Colonic mucosa (tissue), 4 donors: ENCODE measurements at places on chromosomes 13 and 19.

- H3K36me3 ChIP-seq: no peaks in the 10 kb centered on the region
- peak overlapping the region; percentile 97 for H3K27ac ChIP-seq
- H3K27me3 ChIP-seq: no peaks in the 10 kb centered on the region
- peak overlapping the region; percentile 34 for H3K4me3 ChIP-seq
- DNase-seq: peak; percentile 95
These were observed 4.3 kb downstream of the BBC3 start for GRCh38 chr19:47226426-47227351.

GRCh38 chr19:45650722-45651121 lies 11.5 kb upstream of the EML2 start:
- H3K4me3 ChIP-seq: no peak overlapping the region
- no peaks in the 10 kb centered on the region for H3K27me3 ChIP-seq
- H3K27ac ChIP-seq: no peak overlapping the region
- DNase-seq: no peak
- no peaks in the 10 kb centered on the region for H3K36me3 ChIP-seq

- no peaks in the 10 kb centered on the region for H3K36me3 ChIP-seq
- no peaks in the 10 kb centered on the region for H3K27me3 ChIP-seq
- peak; percentile 62 for DNase-seq
- no peak overlapping the region for H3K27ac ChIP-seq
- no peaks in the 10 kb centered on the region for H3K4me1 ChIP-seq
These were observed 9.0 kb downstream of the ABHD8 start for GRCh38 chr19:17294051-17294891.

- no peak overlapping the region for H3K4me3 ChIP-seq
- no peaks in the 10 kb centered on the region for H3K4me1 ChIP-seq
- peaks cover 36% of the 10 kb centered on the region for H3K36me3 ChIP-seq
- H3K27me3 ChIP-seq: no peaks in the 10 kb centered on the region
- peak overlapping the region; percentile 43 for H3K27ac ChIP-seq
These were observed 15.1 kb downstream of the PRAM1 start for GRCh38 chr19:8487137-8487851.

DNA sequence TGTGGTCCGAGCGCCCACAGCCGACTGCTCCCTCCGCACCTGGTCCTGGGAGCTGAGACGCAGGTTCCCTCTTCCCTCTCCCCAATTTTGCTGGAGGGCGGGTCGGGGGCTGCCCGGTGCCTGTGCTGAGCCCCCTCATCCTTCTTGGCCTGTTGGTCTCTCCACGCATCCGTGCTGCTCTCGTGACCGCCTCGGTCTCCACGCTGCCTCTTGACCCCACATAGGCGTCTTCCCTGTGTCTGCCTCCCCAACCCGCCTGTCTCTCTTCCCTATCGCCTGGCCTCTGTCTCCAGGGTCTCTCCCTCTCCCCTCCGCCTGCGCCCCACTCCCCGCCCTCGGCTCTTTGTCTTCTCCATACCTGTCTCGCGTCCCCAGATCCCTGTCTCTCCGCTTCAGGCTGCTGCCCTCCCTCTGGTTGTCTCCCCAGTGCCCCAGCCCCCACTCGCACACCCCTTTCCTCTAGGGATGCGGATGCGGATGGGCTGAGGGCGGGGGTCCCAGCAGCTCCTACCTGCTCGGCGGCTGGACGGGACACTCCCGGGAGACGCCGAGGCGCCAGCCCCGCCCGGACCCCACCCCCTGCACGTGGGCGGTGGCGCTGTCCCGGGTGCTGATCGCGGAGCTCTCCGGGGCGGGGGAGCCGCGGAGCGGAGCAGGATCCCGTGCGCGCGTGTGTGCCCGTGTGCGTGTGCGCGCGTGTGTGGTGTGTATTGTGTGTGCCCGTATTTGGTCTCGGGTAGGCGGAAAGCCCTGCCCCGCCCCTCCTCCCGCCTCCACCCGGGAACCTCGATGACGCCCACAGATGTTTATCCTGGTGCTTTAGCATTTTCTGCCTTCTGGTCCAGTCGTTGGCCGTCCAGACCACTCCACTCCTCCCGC lies at the start of gene SYT5:
Gene SYT5 (minus strand): TSS at position 684 of the 879 bp plus-strand sequence. CDS start 1,248 bp downstream, outside the sequence.
- peak within 1 kb of the TSS; percentile 15 for H3K4me3 ChIP-seq
- H3K4me1 ChIP-seq: peaks cover 8% of the 10 kb centered on the region
- peaks cover 28% of the 10 kb centered on the region for H3K27me3 ChIP-seq
- no peak within 1 kb of the TSS for H3K27ac ChIP-seq
- no peaks in the 10 kb centered on the region for H3K36me3 ChIP-seq
- DNase-seq: peak; percentile 62

- H3K4me3 ChIP-seq: no peak overlapping the region
- no peaks in the 10 kb centered on the region for H3K36me3 ChIP-seq
- H3K4me1 ChIP-seq: no peaks in the 10 kb centered on the region
- H3K27me3 ChIP-seq: no peaks in the 10 kb centered on the region
- no peak overlapping the region for H3K27ac ChIP-seq
These were observed 19.6 kb upstream of the B3GNT3 start for GRCh38 chr19:17775245-17775927.

DNA sequence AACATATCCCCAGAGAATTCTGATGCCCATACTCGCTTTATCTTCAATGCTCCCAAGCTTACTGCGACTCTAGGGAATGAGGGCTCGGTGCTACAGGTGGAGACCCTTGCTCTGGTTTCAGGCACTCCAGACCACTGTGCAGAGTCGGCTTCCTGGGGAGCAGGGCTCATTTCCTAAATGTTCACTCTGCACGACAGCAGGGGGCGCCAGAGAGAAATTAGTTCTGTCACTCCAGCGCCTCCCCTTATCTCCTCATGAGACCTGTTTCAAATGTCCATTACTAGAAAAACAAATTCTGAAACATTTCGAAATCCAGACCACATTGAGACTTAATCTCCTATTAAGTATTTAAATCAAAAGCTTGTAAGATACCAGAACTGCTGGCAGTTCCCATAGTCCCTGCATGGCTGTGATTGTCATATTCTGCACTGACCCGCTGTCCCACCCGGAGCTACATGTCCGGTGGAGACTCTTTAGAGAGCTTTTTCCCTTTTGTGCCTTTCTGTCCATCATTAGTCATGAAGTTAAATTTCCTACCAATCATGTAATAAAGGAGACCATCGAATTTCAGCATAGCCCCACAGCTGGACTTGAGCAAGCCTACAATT lies 22.4 kb downstream of the EPSTI1 start:
- H3K4me3 ChIP-seq: no peak overlapping the region
- DNase-seq: peak; percentile 91
- no peaks in the 10 kb centered on the region for H3K4me1 ChIP-seq
